ENCODE measurements at places on chromosomes 4 and X.

DNA sequence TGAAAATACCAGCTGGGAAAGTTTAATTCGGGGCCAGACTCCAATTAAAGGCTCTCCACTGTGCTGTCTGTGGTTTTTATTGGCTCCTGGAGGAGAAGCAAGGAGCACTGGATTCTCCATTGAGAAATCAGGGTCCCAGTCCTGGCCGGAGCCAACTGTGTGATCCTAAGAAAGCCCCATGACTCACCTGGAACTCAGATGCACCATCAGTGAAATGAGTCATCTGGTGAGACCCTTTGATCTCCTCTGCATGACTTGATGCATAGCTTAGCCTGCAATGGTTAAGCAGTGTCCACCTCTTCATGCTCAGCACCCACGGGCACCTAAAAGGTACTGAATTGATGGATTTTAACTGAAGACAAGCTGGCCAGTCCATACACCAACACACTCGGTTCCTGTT is 119.2 kb upstream of the VCX3B start:
- DNase-seq: no peak

- no peak for DNase-seq
Measured at GRCh38 chrX:115402299-115402698, 112.8 kb downstream of the LUZP4 start.

DNA sequence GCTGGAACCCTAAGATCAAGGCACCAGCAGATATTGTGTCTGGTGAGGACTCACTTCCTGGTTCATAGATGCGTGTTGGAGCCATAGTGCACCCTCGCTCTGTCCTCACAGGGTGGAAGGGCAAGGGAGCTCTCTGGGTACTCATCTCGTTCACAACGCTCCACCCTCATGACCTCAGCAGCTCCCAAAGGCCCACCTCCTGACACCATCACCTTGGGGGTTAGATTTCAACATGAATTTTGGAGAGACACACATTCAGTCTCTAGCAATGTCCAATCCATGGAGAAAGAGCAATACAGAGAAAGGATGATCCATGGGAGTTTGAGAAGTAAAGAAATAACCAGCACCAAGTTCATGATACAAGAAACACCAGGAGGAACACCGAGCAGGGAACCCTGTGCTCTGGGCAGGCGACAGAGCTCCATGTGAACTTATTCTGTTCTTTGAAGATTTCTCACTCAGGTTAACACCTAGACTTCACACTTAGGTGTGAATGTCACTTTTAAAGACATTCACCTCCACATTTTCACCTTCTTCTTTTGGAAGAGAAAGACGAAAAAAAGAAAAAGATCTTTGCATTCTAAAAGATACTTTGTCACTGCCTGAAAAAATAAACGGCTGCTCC is 171.8 kb upstream of the FAM9B start:
- no peak for DNase-seq

DNA sequence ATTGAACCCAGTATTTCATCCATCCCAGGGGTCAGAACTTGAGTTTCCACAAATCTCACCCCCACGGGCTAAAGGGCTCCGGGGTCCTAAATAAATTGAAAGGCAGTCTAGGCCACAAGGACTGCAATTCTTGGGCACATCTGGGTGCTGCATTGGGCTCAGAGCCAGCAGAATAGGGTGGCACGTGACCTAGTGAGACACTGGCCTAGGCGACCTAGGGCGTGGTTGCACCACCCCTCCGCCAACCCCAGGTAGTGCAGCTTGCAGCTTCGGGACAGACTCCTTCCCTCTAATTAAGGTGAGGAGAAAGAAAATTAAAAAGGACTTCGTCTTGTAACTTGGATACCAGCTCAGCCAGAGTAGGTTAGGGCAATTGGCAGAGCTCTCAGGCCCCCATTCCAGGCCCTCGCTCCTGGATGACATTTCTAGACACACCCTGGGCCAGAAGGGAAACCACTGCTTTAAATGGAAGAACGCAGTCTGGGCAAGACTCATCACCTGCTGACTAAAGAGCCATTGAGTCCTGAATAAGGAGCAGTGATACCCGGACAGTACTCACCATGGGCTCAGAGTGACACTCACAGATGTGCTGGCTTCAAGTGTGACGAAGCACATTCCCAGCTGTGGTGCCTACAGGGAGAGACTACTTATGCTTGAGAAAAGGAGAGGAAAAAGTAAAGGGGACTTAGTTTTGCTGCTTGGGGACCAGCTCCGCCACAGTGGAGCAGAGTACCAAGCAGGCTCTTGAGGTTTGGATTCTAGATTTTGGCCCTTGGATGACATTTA is 735.4 kb downstream of the FSTL5 start:
- no peak for DNase-seq

GRCh38 chr4:13988353-13989305 is 361.1 kb upstream of the BOD1L1 start:
- DNase-seq: peak; percentile 75

GRCh38 chr4:37644962-37645361 is 41.2 kb downstream of the RELL1 start:
- no peak for DNase-seq

- DNase-seq: no peak
Measured at GRCh38 chrX:119067023-119067739, 5.6 kb upstream of the CT47C1 start.

DNA sequence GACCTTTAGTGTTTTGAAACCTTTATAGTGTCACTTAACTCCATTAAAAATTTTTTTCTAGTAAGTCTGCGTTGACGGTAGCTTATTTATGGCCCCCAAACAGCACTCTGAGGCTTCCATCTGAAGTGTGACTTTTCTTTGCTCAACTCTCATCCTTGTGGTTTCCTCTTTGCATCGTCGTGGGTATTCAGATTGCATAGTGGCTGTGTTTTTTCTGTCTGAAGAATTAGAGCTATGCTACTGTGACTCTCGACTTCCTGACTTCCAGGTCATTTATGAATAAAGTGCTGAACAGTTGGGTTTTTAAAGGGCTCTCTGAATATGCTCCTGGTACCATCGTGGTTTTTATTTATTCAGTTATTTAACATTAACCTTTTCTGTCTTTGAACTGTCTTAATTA is 44.9 kb downstream of the JADE1 start:
- DNase-seq: peak; percentile 35

GRCh38 chrX:51892921-51893745 is at the start of gene MAGED1:
Gene MAGED1 (plus strand): TSS chrX:51893623. CDS start chrX:51894305, 682 bp downstream.
- peak; percentile 89 for DNase-seq

- no peak for DNase-seq
Measured at GRCh38 chr4:69999420-69999819, 3.7 kb downstream of the STATH start.

GRCh38 chr4:175657571-175657970 is 154.5 kb downstream of the GPM6A start:
- no peak for DNase-seq

DNA sequence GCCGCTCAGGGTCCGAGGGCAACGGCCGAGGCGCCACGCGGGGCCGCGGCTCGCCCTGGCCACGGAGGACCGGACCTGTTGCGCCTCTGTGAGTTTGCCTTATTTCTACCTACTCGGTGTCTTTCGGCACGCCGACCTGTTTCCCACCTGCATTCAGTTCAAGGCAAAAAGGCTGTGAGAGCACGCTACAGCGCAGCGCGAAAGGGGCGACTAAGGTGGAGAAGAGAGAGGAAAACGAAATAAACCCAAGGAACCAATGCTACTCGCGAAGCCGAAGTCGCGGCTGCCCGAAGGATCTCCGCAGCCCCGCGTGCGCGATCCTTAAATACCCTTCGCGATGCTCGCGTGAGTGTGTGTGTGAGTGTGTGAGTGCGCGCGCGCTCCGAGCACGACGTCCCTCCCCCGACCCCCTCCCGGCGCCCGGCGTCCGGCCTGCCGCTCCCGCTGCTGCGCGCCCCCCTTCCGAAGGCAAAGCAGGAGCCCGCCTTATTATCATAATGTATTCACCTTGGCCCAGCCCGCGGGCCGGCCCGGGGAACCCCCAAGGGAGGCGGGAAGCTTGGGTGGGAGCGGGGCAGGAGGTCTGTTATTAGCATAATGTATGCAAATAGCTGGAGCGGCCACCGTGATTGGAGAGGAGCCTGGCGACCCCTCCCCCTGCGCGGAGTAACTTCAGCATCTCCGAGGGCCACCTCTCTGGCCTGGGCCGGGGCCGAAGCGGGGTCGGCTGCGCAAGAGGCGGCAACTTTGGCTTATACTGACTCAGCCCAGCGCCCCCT is at the start of gene COL25A1:
Gene COL25A1, minus strand, starts transcription at position 298 of the 779 bp plus-strand sequence.
- DNase-seq: peak; percentile 40

- DNase-seq: no peak
Measured at GRCh38 chrX:65575022-65575421, 40.4 kb upstream of the LAS1L start.

GRCh38 chr4:73894001-73894400 is 24.8 kb downstream of the CXCL1 start:
- no peak for DNase-seq

DNA sequence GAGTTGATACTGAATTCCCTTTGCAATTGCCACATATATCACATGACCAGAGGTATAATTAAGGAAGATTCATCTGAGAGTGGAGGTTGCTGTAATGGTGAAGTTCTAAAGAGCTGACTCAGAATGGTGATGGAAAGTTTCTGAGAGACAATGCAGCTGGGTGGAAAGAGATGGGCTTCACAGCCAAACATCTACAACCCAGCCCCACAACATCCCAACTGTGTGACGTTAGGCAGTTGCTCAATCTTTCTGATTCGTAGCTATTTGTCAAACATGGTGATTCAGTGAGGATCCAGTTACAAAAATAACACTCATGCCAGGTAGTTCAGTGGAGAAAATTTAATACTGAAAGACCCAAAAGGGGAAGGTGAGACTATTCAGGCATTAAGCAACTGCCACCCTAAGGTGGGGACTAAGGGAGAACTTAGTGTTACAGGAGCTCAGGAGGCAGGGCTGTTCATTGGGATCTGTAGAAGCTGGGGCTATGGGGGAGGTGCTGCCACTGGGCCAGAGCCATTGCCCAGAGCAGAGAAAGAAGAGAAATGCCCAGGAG is 6.9 kb upstream of the AFF1 start:
- peak; percentile 86 for DNase-seq

DNA sequence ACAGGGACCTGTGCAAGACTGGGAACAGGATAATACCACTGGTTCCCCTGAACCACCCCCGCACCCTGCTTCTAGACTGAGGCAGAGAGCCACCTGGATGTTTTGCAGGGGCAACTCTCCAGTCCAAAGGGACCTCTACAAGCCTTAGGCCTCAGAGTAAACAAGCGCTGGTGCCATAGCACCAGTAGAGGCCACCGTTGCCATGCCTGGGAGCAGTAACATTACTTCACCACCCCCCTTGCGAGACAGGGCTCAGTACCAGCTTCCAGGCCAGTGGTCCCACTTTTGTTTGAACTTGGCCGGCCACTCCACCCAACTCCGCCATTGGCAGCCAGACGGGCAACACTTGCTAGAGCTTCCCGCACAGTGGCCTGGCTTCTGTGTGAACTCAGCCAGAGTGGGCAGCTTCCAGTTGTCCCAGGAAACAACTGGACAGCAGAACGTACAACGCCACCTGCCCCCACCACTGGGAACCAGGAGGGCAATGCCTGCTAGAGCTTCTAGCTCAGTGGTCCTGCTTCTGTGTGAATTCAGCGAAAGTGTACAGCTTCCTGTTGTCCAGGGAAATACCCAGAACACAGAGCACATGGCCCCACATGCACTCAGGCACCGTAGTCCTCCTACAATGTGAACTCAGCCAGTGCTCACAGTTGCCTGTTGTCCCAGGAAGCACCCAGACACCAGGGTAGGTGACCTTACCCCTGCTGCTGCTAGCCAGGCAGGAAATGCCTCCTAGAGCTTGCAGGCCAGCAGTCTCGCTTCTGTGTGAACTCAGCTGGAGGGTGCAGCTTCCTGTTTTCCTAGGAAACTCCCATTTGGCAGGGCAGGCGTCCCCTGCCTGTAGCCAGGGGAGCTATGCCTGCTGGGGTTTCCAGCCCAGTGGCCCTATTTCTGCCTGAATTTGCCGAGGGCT is 39.9 kb upstream of the PCDH19 start:
- no peak for DNase-seq

- peak; percentile 24 for DNase-seq
Measured at GRCh38 chr4:13476915-13477314, 7.2 kb downstream of the RAB28 start.

DNA sequence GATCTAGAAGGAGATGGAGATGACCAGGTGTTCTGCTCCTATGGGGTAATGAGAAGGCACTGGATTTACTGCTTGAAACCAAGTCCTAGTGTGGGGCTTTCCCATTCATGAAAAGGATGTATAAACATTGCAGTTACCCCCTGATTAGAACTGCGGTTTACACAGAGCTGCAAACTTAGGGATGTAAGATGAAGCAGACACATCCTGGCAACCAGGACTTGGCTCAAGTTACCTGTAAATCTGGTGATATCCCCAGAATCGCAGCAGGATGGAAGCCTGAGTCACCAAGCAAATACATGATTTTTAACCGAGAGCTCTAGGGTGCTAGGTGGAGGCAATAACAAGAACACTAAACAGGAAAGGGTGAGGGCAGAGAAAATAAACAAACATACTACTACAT is 178.6 kb upstream of the MAMLD1 start:
- DNase-seq: no peak

DNA sequence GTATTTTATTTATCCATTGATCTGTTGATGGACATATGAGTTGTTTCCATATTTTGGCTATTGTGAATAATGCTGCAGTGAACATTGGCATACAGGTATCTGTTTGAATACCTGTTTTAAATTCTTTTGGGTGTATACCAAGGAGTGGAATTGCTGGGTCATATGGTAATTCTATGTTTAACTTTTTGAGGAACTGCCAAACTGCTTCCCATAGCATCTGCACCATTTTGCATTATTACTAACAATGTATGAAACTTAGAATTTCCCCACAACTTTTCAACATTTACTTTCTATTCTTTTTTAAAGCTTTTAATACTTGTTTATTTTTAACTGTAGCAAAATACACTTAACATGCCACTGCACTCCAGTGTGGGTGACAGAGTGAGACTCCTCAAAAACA is 57.0 kb upstream of the MSN start:
- DNase-seq: no peak

GRCh38 chr4:170325599-170325998 is 235.8 kb upstream of the AADAT start:
- DNase-seq: no peak

DNA sequence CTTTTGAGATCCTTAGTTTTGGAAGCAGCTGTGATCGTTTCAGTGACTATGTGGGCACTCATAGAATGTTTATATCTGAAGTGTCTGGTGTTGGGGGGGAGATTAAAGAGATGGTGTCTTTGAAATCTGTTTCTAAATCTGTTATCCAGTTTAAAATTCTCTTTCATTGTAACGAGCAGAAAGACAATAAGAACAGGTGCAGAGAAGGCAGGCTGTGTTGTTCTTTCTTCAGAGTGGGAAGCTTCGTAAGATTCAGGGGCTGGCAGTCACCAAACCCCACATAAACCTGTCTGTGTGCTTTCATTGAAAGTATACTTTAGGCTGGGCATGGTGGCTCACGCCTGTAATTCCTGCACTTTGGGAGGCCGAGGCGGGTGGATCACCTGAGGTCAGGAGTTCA is 16.3 kb upstream of the DHRSX start:
- no peak for DNase-seq

GRCh38 chr4:137659431-137659830 is 127.1 kb upstream of the PCDH18 start:
- DNase-seq: peak; percentile 72

- no peak for DNase-seq
Measured at GRCh38 chr4:128796934-128797333, 12.6 kb upstream of the JADE1 start.

Measured in fibroblast of skin of left biceps (primary cell).